Dorsolateral prefrontal cortex (tissue), 122 donors: ENCODE measurements at places on chromosomes 16 and 17.

DNA sequence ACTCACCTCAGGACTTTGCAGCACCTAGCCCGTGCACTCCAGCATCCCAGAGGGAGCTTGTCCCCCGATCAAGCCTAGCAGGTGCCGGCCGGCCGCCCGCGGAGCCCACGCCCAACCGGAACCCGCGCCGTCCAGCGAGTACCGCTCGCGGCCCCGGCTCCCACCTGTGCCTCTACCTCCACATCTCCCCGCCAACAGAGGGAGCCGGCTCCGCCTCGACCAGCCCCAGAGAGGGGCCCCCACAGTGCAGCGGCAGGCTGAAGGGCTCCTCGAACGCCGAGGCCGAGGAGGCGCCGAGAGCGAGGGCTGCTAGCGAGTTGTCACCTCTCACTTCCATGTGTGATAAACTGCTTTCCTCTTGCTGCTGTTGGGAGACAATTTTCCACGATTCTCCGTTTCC, 41.1 kb upstream of the DHRS7B start:
- DNase-seq: no peak

DNA sequence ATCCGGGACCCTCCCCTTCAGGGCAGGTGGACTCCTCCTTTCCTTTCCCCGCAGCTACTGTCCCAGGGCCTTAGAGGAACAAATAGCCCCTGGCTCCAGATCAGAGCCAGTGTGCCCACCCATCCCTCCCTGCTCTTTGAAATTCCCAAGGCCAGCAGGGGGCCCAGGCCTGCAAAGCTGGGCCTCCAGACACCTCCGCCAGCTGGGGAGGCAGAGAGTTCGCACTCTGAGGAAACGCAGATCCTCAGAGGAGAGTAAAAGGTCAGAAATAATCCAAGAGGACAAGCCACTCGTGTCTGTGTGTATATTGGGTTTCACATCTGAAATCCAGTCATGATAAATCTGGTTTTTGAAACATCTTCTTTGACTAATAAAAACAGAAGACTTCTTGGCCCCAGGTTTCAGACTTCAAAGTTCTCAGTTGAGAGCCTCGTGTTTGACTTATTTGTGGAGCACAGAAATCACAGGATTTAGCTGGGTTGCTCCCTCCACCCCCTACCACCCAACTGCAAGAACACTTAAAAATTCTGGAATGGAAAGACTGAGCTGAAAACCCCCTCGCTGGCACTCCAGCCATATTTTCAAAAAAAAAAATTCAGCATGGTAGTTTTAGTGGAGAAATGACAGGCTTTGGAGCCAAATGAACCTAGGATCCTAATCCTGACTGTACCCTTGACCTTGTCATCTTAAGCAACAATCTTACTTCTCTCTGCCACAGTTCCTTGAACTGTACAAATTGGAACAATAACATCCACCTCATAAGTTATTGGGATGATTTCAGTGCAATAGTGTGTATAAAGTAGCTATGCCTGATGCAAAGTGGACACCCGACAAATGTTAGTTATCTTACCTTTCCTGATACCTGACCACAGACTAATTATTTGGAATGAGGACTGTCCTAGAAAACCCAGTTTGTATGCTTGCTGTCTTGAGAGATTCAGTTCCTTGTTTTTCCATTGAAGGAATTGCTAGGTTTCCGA, 44.5 kb upstream of the TBX2 start:
- no peak for DNase-seq

- no peak for DNase-seq
These were observed 101.7 kb downstream of the CDYL2 start for GRCh38 chr16:80702696-80703095.

DNA sequence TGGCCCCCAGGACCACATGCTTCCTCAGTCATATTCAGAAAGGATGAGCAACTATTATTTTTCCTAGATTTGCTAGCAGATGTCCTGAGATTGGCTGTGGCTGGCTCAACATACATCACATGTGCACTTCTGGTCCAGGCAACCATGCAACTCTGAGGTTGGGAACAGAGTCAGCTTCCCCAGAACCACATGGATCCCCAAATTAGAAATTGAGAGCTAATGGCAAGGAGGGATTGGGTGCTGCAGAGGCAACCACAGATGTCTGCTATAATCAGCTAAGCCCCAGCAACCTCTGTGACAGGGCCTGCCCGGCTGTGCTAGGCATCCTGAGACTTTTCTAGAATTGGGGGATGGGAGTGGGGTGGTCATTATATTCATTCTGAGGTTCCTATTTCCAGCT, 33.8 kb upstream of the CLEC18A start:
- DNase-seq: no peak

GRCh38 chr17:64685705-64686104, 23.6 kb upstream of the SMURF2 start:
- DNase-seq: no peak

GRCh38 chr17:1275205-1275961, 4.1 kb upstream of the TRARG1 start:
- no peak for DNase-seq

DNA sequence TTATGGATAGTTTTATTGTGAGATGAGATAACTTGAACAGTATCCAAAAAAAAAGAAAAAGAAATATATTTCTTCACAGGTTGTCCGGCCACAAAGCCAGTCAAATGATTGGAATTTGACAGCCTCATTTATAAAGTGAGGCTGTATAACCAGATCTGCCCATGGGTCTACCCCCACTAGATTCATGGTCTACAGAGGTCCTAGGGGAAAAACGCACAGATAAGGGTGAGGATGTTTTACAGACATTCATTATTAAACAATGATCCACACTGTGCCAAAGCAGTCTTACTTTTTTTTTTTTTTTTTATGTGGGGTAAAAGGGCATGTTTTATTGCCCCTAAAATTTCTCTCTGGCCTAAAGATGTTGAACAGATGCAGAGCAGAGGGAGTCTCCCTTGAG, 1503.0 kb upstream of the CDH8 start:
- DNase-seq: no peak

GRCh38 chr17:48795444-48796162, 21.4 kb downstream of the TTLL6 start:
- no peak for DNase-seq

- no peak for DNase-seq
These were observed at the start of gene EVI2B for GRCh38 chr17:31313982-31314781. Gene EVI2B (minus strand): TSS chr17:31314054. CDS start chr17:31305609, 8,445 bp downstream.

DNA sequence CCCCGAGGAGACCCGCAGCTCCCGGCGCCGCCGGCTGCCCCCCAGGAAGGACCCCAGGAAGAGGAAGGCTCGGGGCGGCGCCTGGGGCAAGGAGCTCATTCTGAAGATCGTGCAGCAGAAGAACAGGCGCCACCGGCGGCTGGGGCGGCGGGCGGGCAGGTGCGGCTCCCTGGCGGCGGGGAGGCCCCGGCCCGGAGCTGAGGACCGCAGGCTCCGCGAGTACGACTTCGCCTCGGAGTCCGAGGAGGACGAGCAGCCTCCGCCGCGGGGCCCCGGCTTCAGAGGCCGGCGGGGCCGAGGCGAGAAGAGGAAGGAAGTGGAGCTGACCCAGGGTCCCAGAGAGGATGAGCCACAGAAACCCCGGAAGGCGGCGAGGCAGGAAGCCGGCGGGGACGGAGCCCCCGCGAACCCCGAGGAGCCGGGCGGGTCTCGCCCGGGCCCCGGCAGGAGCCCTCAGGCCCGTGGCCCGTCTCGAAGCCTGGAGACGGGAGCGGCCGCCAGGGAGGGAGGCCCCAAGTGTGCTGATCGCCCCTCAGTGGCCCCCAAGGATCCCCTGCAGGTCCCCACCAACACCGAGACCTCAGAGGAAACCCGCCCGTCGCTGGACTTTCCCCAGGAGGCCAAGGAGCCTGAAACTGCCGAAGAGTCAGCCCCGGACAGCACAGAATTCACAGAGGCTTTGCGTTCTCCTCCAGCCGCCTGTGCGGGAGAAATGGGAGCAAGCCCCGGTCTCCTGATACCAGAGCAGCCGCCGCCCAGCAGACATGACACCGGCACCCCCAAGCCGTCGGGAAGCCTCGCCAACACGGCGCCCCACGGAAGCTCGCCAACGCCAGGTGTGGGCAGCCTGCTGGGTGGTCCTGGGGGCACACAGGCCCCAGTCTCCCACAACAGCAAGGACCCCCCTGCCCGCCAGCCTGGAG, 22.3 kb upstream of the ZFPM1 start:
- no peak for DNase-seq

GRCh38 chr17:63960006-63960405, 12.7 kb downstream of the SCN4A start:
- no peak for DNase-seq

DNA sequence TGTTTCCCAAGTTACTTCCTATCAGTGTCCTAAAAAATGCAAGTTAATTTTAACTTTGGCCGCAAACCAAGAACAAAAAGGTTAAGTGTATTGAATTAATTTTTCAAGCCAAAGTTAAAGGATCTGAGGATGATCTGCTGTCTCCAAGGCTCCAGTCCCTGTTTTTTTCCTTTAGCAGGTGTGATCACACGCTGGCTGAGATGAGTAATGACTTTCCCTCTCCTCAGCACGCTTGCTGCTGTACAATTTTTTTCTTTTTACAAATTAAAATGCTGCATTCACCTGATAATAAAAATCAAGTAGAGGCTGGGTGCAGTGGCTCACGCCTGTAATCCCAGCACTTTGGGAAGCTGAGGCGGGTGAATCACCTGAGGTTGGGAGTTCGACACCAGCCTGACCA, 3.9 kb upstream of the TNFSF12 start:
- DNase-seq: no peak

- DNase-seq: no peak
These were observed 13.3 kb downstream of the COTL1 start for GRCh38 chr16:84604477-84605013.

- no peak for DNase-seq
These were observed 3.7 kb upstream of the C16orf78 start for GRCh38 chr16:49369651-49370611.

DNA sequence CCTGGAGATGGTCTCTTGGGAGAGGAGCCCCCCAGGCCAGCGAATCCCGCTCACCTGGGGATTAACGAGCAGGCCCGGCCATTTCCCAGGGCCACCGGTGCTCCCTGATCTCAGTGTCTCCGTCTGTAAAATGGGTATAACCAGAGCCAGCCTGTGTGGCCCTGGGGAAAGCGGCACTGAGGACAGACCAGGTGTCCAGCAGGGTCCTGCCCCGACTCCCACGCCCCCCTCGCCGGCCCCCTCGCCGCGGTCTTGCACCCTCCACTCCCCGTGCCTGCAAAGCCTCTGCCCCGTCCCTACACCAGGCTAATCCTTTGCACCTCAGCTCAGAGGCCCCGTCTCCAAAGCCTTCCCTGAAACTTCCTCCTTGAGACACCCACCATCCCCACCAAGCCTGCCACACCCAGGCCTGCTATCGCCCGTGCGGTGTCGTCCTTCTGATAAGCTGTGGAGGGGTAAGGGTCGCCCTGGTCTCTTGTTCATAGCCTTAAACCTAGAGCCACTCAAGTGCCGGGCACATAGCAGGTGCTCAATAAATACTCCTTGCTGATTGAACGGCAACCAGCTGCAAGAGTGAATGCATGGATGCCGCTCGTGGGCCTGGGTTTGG, 259.1 kb downstream of the C16orf95 start:
- DNase-seq: no peak

GRCh38 chr16:15477802-15478201, 43.4 kb downstream of the BMERB1 start:
- DNase-seq: no peak

GRCh38 chr16:15749371-15749770, 99.3 kb downstream of the NDE1 start:
- no peak for DNase-seq

- no peak for DNase-seq
These were observed 432.2 kb downstream of the MAF start for GRCh38 chr16:79168321-79168720.

DNA sequence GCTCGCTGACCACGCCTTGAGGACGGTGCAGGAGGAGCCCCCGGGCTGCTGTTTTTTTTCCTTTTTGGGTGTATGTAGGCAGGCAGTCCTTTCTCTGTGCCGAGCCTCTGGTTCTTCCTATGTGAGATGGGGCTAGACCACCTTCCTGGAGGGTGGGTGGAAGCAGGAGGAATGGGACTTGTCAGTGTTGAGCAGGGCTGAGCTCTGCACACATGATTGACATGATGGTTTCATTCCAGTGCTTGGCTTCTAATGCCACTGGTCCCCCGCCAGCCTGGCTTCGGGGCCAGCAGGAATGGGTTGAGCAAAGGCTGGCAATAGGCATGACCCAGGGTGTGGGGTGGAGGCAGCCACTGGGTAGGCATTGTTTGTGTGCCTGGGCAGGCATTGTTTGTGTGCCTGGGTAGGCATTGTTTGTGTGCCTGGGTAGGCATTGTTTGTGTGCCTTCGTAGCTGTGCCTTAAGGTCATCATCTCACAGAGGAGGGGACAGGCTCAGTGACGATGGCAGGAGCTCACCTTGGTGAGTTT, 14.2 kb upstream of the ADCY7 start:
- DNase-seq: no peak

DNA sequence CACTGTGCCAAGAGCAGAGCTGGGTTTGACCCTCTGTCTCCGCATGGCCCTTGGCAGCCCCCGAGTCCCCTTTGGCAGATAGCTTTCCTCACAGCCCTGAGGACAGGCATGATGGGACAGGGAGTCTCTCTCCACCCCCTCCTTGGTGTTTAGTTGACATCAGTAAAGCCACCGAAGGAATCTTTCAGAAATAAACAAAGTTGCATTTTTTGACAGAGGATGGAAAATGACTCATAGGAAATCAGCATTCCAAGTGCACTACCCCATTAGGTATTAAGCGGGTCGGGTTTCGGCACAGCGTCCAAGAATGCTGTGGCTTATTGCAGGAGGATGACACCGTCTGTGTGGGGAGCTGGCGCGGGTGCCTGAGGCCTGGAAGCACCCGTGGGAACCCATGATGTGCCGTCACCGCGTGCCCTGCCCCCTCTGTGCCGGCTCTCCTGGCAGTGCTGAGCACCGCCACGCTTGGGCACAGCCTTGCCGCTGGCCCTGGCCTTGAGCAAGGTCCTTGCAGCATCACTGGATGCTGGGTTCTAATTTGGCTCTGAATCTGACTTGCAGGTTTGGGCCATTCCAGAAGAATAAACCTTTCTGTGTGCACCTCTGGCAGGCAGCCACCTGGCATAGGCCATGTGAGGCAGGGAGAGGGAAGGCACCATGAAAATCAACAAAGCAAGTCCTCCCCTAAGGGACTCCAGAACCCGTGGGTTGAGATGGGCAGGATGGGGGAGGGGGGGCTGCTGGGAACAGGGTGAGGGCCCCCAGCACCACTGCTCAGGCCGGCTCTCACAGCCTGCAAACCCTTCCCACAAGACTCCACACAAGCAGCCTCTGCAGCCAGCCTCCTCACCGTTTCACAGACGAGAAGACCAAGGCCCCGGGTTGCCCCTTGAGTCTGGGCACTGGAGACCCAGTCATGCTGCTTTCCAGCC, 50.5 kb upstream of the ZNF469 start:
- DNase-seq: no peak

DNA sequence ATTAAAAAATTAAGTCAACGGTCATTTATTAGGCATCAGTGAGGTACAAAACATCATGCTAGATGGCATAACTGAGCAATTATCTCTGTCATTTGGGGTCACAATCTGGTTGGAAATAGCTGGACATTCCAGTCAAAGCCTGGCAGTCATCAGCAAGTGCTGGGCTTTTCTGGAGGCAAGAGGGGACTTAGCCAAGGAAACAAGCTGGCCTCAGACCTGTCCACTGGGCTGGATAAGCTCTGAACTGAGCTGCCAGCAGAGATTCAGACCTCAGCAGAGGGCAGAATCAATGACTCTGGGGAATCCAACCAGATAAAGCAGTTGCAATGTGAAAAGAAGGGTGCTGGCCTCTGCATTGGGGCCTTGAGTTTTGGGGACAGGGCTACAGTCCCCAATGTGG, 161.9 kb upstream of the NOL11 start:
- no peak for DNase-seq

- DNase-seq: no peak
These were observed 77.4 kb downstream of the RPA1 start for GRCh38 chr17:1907216-1907631.
